ENCODE measurements at places on chromosomes 11 and 22.
A peak's percentile ranks its signal among the peaks of the same experiment; 100 is the strongest.

DNA sequence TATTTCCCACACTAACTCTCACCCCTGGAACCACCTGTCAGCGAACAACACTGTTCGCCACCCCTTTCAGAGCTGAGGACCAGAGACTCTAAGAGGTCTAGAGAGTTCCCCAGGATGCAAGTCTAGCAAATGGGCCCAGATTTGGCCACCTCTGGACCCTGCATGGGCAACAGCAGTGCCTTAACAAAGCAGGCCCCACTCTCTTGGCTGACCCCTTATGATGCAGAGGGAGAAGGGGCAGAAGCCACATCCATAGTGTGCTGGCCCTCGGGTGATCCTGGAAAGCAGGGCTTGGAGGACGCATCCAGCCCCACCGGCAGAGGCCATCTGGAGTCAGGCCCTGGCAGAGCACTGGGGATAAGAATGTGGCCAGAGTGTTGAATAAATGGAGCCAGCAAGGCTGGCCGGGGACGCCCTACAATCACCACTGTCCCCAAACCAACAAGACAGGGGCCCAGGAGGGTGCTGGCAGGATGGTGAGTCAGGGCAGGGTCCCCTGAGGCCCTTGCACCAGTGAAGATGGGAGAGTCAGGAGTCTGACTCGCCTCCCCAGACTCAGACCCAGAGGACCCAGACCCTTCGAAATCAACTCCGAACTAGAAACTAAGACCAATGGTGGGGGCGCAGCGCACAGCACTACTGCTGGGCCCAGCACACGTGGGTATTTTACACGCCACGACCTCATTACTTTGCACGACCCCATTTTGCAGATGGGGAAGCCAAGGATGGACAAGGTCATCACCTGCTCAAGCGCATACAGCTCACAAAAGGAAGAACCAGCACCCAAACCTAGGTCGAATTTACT is 6.5 kb downstream of the CSNK1E start:
- no peak for DNase-seq

DNA sequence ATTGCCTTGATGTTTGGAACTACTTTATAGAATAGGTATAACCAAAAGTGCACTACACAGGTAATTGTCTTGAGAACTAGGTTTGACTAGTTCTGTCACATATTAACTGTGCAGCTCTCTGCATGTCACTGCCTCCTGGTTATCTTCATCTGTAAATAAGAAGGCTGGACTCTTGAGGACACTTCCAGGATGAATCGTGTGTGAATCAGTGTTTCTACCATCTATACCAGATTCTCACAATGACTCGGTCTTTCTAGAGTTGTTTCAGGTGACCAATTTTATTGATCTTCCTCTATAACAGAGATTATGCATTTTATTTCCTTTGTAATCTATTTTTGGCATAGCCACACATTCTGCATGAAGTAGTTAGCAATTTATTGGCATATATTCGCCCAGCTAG is 1181.0 kb upstream of the TENM4 start:
- DNase-seq, result no peak

DNA sequence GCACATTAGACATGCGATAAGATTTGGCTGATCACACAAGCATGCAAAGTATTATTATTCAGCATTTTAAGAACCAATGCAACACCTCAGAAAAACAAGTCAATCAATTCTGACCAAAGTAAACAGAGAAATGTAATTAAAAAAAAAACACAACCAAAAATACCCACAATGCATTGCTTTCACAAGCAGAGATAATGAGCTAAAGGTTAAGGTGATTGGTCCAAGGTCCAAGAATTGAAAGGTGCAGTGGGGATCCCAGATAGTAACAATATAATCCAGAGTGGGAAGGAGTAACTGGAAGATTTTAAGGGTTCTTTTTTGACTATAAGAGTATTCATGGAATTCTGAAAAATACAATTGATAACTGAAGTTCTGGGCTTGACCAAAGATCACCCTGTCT is 39.0 kb downstream of the APOL5 start:
- DNase-seq, result no peak

DNA sequence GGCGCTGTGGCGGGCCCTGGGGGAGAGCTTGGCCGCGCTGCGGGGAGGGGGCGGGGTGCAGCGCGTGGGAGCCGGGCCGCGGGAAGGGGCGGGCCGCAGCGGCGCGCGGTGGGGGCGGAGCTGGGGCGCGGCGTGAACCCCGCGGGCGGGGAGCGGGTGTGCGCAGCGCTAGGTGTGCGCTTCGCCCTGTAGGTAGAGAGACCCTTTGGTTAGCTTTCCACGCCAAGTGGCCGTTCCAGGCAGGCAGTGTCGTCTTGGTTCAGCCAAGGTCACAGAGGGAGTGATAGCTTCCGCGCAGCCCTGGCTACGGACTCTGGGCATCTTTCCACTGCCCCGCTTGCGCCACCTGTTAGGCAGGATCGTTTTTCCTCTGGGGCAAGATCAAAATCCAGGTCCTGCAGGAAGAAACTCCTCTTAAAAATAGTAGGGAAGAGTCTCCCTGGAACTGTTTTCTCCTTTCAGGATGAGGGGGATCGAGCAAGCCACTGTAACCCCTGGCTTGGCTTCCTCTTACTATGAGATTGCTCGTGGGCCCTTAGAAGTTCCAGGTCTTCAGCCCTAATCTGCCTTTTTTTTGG is 434 bp downstream of the BANF1 start:
- DNase-seq, result no peak

DNA sequence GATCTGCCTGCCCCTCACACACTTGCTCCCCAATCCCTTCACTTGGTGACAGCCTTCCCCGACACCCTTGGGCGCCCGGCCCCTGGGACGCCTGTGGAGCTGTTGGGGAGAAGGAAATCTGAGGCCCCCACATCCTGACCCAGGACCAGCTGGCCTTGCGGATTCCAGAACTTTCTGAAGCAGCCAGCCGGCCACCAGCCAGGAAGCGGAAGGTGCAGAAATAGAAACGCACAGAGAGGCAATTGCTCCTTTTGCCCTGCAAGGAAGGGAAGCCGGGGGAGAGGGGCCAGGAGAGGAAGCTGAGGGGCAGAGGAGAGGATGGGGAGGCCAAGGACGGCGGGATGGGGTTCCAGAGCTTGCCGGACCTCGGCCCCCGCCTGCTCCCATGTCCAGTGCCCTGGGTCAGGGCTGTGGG is 66.7 kb upstream of the LINC01488 start:
- no peak for DNase-seq

DNA sequence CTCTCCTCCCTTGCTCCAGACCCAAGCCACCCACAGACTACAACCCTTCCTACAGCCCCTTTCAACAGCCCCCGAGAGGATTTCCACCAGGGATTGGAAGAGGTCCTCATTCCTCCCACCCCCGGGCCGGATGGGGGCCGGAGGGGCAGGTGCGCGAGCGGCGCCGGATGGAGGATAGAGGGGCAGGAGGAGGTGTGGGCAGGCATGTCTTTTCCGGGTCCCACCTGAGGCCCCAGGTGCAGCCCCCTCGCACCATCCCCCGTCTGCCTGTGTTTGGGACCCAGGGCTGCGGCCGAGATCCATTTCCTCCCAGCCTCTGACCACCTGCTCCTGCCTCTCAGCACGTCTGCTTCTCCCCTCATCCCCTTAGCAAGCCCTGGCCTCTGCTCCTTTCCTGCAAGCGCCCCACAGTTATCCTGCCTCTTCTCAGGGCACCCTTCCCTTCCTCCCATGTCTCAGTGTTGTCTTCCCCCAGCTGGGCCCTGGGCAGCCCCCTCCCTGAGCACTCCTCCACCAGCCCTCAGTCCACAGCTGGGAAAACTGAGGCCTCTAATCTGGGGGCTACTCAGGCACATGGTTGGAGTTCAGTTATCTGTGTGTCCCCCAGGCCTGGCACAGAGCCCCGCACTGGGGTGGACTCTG is 19.3 kb upstream of the CBX7 start:
- peak; percentile 54 for DNase-seq
